ENCODE measurements at places on chromosomes 5 and 9.

DNA sequence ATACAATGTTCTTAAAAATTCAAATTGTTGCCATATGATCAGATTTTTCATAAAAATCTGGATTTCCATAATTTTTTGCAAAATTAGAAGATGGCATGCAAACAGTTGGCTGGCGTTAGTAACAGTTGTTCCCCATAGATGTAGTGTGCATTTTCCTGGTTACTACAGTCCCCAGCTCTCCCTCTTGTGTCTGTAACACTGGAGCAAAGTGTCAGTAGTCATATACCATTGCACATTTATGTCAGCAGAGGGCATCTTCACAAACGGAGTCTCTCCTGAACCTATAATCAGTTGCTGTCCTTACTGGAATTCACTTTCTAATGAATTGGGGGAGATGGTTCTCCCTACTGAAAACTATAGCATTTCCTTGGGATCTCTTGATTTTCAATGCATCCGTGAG is 44.7 kb upstream of the DMAC1 start:
- DNase-seq: peak; percentile 1

DNA sequence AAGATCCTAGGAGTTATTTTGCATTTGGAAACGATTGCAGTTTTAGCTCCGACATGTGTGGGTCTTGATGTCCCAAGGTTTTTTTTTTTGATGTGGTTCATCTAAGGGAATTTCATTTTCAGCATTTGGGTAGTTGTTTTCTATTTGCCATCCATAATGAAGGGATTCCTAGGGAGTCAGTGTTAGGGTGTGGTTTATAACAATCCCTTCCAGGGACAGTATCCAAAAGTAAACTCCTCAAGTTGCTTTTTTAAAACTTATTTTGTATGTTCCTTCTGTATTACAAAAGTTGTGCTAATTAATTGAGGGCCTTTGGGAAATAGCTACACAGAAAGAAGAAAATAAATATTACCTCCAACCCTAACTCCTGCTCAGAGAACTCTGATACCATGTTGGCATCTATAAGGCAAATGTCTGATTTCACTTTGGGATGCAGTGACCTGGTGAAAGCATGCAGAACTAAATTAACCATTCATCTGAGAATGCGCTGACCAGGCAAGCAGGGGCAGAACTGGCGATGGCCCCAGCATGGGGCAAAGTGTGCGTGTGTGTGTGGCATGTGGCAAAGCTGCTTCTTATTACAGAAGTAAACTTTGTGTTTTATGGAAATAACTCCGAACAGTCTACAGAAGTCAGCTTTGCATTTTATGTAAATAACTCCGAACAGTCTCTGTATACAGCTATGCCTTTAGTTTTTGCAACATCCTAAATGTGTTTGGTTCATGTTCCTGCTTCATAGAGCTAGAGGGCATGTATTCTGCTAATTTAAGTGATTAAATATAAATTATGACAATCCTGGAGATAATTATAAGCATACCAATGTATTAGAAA is 237.2 kb downstream of the TRPM3 start:
- DNase-seq: no peak

- no peak for DNase-seq
Observed at GRCh38 chr9:82893549-82893948, 169.4 kb downstream of the RASEF start.

DNA sequence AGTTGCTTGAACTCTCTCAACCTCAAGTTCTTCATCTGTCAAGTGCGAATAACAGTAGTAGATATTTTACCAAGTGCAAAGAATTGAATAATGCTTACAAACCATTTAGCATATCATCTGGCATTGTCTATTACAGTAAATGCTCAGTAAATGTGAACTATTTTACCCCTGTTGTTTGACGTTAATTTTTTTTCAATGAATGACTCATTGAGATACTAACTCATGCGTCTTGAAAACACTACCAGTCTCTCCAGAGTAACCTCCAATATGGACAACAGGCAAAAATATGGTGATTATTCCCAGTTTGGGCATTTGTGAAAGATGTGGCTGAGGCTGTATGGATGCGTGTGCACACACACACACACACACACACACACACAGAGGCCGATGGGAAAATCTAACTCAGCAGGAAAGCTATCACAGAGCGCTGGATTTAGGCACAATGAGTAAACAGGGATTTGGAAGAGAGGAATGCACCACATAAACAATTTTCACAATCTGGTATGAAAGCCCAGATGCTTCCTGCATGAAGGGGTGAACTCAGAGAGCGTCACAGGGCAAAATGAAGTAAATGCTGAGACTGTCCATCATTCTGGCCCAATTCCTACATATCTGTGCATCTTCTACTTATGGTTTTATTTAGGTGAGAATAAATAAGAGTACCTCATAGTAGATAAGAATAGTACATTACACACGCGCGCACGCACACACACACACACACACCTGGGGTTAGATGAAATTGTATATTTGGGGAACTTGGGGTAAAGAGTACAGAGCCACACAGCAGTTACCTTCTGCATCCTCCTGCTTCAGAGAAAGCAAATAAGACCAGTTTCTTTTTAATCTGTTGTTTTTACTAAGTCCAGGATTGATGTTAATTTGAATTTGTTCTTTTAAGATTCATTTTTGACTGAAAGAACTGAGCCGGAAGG is 128.7 kb downstream of the PALM2AKAP2 start:
- no peak for DNase-seq

GRCh38 chr5:111995701-111996100 is 238.7 kb upstream of the NREP start:
- no peak for DNase-seq

DNA sequence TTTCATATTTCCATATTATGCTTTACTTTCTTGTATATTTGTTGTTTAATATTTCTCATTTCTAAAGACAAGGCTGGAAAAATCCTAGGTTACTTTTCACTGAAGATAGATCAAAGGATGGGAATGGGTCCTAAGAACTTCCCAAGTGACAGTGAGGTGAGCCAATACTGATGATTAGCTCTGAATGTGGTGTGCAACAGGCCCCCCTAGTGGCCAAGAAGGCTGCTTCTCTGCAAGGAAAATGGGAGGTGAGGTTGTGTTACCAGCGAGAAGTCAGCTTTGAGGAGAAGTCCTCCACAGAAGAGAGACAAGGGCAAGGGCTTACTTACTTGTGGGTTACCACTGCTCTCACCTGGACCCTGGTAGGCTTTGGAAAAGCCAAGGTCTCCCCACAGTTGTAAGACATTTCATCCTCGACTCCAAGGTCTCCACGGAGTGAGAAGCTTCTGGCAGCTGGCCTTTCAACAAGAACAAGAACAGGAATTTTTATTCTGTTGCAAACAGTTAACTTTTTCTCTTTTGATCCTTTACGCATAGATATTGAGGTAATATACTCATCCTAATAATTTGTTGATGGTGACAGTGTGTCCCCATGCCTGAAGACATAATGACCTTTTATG is 69.9 kb downstream of the MAMDC2 start:
- peak; percentile 64 for DNase-seq

DNA sequence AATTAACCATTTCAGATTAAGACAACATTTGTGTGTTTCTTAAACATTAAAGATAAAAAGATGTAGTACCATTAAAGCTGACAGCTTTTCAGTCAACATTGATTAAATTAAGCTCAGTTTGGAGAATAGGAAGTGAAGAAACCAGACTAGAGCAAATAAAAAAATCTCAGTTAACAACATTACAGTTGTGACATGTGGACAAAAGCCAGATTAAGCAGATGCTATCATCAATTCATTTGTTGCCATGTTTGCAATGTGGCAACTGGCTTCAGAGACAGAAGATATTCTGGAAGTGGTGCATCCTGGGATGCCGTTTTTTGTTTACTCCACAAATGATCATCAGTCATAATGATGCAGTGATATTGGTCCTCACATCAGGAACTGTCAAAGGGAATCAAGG is 70.3 kb upstream of the CNTLN start:
- DNase-seq: no peak
